ENCODE measurements at places on chromosomes 13 and 19.

DNA sequence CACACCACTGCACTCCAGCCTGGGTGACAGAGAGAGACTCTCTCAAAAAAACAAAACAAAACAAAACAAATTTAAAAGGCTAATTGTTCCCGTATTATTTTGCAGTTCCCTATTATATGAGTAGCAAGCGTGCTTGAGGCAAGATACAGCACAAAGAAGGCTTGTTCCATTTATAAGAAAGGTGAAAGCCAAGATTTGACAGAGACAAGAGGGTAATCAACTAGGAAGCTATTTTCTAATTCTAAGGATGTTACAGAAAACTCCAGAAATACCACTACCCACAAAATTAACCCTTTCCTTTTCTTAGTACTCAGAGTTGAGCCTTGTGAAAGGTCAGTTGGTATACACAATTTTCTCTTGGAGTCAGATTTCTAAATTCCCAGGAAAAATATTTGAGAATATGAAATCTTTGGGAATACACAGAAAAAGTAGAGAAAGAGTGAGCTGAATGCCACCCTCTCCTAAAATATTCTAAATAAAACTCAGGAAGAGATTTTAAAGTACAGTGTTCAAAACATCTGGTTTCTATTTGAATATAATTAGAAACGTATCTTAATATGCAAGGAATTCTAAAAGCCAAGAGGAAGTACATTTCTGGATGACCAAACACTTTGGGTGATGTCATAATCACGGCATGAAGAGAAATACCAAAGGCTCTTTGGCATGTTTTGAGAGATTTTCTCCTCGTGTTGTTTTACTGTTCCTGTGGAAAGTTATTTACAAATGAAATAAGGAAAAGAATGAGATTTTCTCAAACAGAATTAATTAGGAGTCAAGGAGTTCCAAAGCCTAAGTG lies 63.0 kb upstream of the FLT1 start:
- DNase-seq = no peak

- DNase-seq = no peak
Observed at GRCh38 chr13:63297163-63297562, 1881.5 kb upstream of the PCDH20 start.

GRCh38 chr13:113472355-113473025 lies 18.0 kb downstream of the DCUN1D2 start:
- DNase-seq = no peak

DNA sequence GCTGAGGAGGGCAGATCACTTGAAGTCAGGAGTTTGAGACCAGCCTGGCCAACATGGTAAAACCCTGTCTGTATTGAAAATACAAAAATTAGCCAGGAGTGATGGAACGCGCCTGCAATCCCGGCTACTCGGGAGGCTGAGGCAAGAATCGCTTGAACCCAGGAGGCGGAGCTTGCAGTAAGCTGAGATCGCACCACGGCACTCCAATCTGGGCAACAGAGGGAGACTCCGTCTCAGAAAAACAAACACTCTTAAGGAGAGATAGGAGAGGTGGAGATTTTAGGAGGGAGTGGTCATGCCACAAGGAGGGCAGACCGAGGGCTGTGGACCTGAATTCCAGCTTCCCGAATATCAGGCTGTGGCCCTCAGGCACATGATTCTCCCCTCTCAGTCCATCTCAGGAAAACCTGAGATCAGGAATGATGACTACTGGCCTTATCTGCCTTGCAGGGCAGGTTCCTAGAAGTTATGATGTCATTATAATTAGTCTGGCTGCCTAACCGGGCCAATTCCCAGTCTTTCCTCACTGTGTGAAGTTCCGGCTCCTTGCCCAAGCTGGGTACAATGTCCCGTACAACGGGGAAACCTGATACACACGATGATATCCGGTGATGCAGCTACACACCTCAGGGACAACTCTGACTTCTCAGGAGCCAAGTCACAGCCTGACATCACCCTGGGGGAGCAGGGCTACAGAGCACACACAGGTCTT lies 2.5 kb downstream of the SLC35E1 start:
- no peak for DNase-seq

DNA sequence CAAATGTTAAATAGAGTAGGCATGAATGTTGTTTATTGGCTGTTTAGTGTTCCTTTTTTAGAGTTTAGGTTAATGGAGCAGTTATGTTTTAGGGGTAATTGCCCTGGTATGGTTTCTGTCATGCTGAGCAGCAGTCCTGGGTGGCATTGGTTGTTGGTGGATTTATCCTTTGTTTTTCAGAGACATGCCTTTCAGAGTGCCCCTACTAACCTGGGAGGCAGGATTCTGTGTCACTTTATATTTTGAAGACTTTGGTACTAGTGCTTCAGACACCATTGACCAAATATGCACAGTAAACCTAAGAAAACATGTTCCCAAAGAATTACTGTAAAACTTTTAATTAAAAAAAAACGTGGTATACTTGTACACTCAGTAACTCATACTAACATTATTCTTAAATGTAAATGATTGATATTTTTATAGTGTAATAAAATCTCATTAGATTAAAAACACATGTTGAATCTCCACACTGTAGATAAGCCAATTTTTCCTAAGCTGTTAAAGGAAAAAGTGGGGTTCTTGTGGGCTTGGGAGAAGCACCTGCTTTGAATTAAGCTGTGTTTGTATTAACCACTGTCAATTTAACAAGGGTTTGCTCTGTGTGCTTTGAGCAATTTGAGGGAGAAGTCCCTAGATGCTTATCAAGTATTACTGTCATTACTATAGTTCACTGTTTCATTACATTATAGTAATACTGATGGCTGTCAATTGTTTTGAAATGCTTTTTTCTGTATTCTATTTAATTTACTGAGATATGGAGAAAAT lies 133.2 kb downstream of the LMO7 start:
- DNase-seq = no peak

DNA sequence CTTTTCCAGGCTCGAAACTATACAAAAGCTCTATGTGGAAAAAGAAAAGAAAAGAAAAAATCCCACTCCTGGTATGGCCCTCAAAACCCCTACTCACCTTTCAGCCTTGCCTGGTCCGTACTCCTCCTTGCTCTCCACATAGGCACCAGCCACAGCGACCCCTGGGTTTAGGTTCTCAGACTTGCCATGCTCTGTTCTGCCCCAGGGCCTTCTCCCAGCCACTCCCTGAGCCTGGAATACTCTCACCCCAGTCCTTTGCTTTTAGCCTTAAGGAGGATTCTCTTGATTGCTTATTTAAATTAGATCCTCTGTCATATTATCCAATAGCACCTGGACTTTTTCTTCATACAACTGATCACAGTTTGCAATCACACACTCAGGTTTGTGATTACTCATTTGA lies 522.5 kb downstream of the DIAPH3 start:
- DNase-seq = no peak
